ENCODE measurements at places on chromosomes 6 and 20.

DNA sequence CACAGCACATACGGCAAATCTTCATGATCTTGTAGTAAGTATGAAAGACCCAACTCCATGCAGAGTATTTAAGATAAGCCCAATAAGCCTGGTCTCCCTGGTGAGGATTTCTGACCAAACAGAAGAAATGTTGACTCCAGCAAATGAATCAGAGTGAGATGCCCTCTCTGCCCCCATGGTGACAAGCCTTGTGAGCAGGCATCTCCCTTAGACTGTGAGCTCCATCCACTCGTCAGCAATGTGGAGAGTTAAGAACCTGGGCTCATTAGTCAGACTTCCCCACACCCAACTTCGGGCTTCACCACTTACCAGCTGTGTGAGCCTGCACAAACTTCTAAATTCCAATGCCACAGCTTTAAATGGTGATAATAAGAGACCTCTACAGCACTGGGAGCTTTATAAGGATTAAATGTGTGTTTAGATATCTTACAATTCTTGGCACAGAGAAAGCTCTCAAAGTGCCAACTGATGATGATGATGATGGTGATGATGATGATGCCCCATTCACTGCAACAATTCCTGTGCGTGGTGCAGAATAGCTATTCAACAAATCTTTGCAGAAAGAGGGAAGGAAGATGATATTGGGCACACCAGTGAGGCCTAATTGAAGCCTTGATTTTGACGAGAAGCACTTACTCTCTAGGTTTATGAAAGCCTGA, 253.4 kb upstream of the TAB2 start:
- peak; percentile 22 for DNase-seq

DNA sequence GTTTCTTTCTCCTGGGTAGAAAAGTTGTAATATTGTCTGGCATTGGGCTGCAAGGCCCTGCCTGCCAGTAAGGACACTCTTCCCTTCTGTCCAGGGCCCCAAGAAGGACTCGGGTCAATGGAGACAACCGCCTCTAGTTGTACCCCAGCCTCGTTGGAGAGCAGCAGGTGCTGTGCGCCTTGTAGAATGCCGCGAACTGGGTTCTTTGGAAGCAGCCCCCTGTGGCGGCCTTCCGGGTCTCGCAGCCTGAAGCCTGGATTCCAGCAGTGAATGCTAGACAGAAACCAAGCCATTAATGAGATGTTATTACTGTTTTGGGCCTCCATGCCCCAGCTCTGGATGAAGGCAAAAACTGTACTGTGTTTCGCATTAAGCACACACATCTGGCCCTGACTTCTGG, 37.0 kb downstream of the PLCG1 start:
- no peak for DNase-seq

DNA sequence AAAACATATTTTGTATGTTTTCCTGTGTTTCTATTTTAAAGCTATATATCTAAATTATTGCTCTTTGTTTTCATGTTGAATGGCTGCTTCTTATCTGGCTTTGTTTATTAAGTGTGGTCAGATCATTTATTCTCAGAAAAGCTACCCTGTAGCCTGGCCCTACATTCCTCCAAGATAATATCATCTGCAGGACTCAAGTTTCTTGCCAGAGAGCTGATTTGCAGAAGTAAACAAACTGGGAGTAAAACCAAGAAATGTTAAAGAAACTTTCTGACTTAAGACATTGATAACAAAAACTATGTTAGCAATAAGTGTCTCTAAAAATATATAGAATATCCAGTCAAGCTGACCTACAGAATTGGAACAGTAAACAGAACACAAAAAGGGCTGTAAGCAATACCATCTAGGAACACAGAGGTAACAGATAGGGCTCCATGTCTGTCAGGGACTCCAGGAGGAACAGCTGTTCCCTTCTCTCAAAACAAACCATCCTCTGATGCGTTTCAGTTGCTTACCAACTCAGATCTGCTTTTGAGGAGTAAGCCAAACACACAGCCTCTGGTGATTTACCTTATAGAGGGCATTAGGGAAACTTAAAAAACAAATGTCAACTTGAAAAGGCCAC, 17.5 kb upstream of the CEP85L start:
- DNase-seq = peak; percentile 79

- no peak for DNase-seq
These were observed 32.8 kb upstream of the FOXA2 start for GRCh38 chr20:22617160-22617559.

- no peak for DNase-seq
These were observed 3.2 kb downstream of the CNKSR3 start for GRCh38 chr6:154506991-154507898.

DNA sequence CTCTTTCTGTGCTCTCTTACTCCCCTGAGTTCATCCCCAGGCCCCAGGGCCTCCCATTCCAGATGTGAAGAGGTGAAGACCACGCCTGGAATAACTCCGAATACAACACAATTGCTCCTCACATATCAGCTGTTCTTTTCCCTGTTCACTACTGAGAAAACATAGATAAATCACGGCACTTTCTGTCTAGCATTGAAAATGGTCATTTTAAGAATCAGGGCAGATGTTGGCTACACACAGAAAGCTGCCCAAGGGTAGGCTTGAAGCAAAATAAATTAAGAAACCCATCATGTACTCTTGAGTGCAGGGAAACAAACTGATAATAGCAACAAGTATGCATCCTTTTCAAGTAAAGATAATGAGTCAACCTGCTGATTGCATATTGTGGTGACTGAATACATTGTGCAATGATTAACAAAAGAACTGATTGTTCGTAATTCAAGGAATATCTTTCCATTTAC, 382.5 kb downstream of the PRKN start:
- DNase-seq = no peak

DNA sequence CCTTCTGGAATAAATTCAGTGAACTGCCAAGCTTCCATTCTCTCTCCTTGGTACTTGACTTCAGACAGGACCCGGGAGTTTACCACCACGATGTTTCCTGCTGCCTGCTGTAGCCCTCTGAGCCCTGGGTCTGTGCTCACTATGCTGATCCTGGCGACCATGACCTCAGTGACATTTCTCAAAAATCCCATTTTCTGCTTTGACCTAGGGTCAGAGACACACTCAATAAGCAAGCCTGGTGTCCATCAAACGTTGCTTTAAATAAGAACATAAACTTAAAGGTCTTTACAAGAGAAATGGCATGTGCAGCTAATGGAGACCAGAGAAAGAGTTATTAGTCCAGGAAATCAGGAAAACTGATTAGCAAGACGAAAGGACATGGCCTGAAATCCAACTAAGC, 509.7 kb upstream of the SULF2 start:
- no peak for DNase-seq

- DNase-seq = peak; percentile 75
These were observed 192.7 kb upstream of the PMEPA1 start for GRCh38 chr20:57902473-57902872.

GRCh38 chr20:49476016-49476355, 6.5 kb downstream of the KCNB1 start:
- DNase-seq = no peak
